ENCODE measurements at places on chromosomes 7 and 10. TPM values are rescaled to one million over a fixed set of nuclear protein-coding genes. Genes with fewer than 3 reads are reported as not detected.

GTF2IRD1 gene
- total RNA-seq: 30.0 TPM

DNA sequence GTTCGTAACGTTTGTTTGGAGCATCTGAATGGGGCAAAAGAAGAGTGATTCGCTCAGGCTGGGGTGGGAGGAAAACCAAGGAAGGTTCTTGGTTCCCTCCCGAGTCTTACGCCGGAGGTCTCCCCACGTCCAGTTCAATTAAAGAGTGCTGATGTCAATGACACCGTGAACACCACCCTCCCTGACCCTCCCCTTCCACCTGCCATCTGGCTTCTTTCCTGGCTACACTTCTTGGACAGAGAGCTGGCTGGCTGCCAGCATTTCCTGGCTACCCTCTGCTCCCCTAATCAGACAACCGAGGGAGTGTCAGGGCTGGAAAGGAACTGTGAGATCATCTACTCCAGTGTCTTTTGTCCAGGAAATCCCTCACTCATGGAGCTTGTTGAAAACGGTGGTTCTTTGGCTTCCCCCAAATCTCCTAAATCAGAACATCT, 24.1 kb upstream of the FFAR4 start:
- DNase-seq: no peak

DNA sequence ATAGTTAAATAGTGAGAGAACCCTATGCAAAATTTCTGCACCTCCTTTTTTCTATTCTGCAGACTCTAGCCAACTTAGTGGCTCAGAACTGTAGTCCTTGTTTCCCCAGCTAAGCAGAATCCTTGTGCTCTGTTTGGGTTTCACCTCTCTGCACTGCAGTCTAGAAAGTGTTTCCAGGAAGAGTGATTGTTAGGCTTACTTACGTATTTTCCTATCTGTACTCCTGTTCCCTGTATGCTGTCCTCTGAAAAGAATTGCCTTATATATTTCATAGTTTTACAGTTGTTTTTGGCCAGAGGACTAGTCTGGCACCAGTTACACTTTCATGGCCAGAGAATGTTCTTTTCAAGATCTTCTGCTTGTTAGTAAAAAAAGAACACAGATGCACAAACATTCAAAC, 154.6 kb upstream of the POT1 start:
- no peak for DNase-seq

- DNase-seq: no peak
Measured at GRCh38 chr7:91080351-91080750, 183.9 kb upstream of the FZD1 start.
